HS-5 (cell line): ENCODE measurements at places on chromosomes 13 and 19.

DNA sequence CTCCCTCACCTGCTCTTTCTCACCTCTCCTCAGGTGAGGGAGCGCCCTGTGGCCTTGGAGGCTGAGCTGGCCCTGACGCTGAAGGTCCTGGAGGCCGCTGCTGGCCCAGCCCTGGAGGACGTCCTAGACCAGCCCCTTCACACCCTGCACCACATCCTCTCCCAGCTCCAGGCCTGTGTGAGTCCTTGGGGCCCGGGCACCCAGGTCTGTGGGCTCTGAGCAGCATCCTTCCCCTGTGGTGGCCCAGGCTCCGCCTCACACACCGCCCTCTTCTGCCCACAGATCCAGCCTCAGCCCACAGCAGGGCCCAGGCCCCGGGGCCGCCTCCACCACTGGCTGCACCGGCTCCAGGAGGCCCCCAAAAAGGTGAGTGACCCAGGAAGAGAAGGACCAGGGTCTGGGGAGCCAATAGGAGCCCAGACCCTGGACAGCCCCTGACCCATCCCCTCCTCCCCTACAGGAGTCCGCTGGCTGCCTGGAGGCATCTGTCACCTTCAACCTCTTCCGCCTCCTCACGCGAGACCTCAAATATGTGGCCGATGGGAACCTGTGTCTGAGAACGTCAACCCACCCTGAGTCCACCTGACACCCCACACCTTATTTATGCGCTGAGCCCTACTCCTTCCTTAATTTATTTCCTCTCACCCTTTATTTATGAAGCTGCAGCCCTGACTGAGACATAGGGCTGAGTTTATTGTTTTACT lies 1.9 kb downstream of the IFNL1 start:
- no peak for DNase-seq

- DNase-seq: no peak
Measured at GRCh38 chr19:39927524-39928356, 6.7 kb downstream of the FCGBP start.

GRCh38 chr13:99135591-99135990 lies 65.1 kb upstream of the UBAC2 start:
- DNase-seq: no peak

- DNase-seq: no peak
Measured at GRCh38 chr13:42735010-42735409, 46.4 kb upstream of the FAM216B start.

- DNase-seq: no peak
Measured at GRCh38 chr19:1250437-1251260, 2.3 kb downstream of the MIDN start.

DNA sequence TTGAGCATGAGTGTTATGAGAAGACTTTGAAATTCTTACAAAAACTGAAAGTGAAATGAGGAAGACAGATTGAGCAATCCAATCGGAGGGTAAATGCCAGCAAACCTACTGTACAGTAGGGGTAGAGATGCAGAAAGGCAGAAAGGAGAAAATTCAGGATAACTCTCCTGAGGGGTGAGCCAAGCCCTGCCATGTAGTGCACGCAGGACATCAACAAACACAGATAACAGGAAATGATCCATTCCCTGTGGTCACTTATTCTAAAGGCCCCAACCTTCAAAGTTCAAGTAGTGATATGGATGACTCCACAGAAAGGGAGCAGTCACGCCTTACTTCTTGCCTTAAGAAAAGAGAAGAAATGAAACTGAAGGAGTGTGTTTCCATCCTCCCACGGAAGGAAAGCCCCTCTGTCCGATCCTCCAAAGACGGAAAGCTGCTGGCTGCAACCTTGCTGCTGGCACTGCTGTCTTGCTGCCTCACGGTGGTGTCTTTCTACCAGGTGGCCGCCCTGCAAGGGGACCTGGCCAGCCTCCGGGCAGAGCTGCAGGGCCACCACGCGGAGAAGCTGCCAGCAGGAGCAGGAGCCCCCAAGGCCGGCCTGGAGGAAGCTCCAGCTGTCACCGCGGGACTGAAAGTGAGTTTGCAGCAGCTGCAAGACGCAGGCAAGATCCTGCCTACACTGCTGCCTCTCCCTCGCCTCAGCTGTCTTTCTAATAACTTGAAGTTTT lies at the start of gene TNFSF13B:
Gene TNFSF13B, plus strand, starts transcription at position 118 of the 728 bp plus-strand sequence. Its CDS starts 178 bp downstream, at position 296.
- DNase-seq: no peak

DNA sequence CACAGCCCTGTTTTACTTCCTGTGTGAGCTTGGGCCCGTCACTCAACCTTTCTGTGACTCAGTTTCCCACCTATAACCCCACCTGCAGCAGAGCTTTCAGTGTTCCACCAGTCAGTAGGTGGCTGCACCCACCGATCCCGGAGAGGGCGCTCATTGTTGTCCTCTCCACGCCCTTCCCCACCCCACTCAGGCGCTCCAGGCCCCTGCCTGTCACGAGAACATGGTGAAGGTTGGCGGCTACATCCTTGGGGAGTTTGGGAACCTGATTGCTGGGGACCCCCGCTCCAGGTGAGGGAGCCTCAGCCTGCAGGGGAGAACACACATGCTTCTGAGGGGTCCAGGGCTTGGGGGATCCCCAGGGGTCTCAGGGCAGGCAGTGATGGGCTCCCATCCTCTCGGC lies 12.3 kb downstream of the FUZ start:
- DNase-seq: no peak

DNA sequence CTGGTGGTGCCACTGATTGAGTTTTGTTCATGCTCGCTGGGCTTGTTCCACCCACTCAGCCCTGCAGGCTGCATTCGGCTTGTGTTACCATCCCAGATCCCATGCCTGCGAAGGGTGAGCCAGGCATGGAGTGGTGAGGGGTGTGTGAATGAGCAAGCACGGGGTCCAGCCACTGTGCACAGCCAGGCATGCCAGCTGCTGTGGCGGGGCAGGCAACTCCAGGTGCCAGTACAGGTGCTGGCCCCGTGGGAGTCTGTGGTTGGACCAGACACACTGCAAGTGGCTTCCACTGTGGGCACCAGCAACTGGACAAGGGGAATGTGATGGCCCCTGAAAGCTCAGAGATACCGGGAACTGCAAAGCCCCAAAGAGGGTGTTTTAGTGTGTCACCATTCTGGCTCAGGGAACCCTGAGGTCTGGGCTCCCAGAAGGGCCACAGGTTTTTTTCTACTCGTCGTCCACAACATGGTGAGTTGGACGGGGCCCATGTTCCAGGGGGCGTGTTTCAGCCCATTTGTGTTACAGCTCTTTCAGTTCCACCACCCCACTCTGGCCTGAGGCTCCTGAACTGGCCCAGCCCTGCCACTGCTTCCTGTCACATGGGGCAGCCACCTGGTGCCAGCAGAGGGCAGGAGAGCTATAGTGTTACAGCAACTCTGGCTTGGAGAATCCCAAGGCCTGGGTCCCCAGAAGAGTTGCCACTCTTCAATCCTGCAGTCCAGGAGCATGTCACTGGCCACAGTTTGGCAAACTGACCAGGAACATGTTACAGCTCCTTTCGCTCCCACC lies 217.0 kb upstream of the OBI1 start:
- no peak for DNase-seq

DNA sequence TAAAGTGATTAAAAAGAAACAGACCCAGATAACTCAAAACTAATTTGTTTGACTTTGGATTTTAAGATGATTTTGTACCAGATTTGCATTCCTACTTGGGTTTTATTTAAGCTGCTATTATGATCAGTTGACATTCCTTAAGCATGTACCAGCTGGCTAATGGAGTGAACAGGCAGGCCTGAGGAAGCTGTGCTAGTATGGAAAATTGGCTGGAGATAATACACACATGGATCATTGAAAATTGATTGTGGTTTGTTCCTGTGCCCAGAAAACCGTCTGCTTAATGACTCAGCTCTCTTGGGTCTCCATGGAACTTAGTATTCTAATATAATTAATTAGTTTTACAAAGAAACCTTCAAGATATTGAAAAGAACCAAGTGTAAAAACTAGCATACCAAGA lies 22.6 kb downstream of the POLR1D start:
- no peak for DNase-seq

GRCh38 chr19:55368701-55369563 lies 1.3 kb downstream of the IL11 start:
- DNase-seq: no peak

- DNase-seq: no peak
Measured at GRCh38 chr19:8557642-8558238, 19.5 kb downstream of the MYO1F start.

GRCh38 chr19:2274931-2275535 lies 6.9 kb downstream of the PEAK3 start:
- DNase-seq: no peak

DNA sequence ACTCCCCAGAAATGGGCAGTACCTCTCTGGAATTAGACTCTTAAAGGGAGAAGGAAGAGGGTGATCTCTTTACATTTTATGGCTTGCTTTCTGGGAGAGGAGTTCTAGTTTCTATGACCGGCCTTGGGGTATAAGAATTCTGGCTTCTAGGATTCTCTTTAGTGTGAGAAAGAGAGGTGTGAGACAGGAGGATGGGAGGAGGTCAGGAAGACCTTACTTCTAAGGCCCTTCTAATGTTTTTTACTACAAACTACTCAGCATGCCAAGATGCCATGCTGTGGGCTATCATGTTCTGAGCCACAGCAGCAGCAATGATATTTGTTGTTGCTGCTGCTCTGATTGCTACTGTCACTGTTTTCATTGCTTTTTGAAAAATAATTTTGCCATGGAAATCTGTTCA lies 538.3 kb downstream of the SLITRK6 start:
- DNase-seq: no peak

DNA sequence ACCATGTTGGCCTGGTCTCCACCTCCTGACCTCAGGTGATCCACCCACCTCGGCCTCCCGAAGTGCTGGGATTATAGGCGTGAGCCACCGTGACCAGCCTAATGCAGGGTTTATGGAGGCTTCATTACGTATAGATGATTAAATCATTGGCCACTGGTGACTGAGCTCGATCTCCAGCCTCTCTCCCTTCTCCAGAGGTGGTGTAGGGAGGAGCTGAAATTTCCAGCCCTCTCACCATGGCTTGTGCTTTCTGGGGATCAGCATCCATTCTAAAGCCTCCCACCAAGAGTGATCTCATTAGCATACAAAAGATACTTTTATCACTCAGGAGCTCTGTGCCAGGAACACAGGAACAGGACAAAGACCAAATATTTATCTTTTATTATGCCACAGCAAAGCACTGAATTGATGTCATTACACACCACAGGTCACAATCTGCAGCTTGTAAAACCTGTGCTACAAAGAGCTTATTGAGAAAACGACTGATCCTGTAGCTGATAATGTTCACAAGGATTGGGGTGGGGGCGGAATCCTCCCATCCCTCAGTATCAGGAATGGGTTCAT lies 32.4 kb downstream of the RHPN2 start:
- DNase-seq: no peak

- DNase-seq: no peak
Measured at GRCh38 chr19:54452626-54453025, 3.6 kb downstream of the LENG8 start.

GRCh38 chr19:1841209-1841924 lies 6.9 kb downstream of the REXO1 start:
- DNase-seq: no peak
